ENCODE measurements at places on chromosomes 7 and 10.
A peak's percentile ranks its signal among the peaks of the same experiment; 100 is the strongest.

DNA sequence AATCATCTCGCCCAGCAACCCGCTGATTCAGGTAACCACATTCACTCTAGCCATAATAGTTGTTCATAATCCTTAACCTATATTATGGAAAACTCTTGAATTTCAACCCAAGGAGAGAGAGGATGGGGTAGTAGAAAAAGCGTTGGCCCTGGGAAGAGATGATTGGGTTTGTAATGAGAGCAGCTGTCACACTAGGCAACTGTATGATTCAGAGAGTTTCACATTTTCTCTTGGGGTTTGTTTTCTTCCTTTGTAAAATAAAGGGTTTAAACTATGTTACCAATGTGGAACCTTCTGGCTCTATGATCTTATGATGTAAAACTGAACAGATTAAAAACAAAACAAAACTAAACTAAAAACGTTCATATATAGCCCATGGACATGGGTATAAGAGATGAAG, 705.2 kb upstream of the IGFBP3 start:
- peak; percentile 41 for DNase-seq

DNA sequence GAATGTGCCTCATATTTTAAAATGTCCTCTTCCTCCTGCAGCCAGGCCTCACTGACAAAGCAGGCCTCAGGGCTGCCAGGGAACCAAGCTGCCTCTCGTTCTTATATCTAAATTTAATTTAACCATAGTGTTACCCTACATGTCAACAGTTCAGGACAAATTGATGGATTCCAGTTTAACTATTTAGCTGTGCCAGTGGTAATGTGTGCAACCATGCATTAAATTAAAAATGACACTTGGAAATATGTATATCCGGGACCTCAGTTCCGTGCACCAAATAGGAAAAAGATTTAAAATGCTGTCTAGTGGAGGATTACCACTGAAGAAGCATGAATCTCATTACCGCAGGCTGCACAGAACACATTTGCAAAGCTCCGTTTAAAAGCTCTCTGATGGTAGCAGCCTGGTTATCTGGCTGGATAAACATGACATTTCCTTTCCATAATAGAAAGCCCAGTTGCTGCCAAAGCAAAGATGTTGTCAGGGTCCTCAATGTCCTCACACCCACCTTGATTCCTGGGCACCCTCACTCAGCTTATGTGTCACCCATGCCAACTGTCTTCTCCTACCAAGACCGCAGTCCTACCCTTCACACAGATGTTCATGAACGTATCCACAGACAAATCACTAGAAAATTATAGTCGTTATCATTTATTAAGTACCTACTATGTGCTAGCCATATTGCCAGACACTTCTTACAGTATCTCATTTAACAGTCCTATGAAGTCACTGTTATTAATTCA, 73.3 kb upstream of the FRMD4A start:
- no peak for DNase-seq

DNA sequence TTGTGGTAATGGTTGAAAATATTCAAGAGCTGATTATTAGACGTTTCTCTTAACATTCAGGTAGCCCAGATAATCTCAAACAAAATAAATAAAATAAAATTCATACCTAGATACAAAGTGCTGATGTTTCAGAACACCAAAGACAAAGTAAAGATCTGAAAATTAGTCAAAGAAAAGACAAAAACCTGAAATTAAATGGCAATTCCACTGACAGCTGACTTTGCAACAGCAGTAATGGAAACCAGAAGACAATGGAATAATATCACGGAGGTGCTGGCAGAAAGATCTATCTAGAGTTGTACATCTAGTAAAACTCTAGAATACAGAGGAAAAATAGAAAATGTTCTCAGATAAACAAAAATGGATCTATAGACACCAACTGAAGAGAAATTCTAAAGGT, 58.0 kb upstream of the IKZF1 start:
- DNase-seq, result no peak

DNA sequence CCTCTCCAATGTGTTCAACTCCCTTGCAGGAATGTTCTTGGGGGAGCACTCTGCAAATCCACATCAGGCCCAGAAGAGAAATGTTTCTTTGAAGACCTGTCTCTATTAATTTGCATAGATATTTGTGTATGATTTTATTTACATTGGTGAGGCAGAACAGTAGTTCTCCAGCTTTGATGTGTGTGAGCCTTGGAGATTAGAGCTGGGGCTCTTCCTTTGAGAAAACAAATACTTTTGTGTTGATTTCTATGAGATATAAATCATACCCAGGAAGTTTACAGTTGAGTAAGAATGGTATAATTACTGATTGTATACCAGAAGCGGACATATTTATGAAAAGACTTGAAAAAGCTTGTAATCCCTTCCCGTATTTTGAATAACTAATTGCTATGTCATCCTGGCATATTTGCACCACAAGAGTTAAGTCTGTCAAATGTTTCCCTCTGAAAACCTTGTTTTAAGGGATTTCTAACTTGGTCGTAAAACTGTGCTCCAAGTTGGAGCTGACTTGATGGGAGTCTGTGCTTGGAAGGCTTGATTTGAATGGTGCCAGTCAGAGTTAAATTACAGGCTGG, 468.5 kb downstream of the LRMDA start:
- no peak for DNase-seq

DNA sequence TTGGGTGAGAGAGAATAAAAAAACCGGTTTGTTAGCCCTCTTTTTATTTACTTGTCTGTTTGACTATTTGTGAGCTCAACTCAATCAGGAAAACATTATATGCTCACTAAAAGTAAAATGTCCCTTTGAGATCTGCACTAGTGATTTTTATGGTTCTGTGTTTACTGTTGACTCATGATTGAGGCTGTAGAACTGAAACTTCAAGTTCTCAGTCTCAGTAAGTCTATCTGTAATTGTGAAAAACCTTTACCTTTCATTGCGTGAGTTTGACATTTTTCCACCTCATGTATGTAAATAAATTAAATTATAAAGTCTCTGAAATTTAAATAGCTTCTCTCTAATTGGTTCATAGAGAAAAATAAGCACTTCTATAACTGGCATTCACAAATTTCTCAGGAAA, 17.0 kb upstream of the CASD1 start:
- no peak for DNase-seq

GRCh38 chr10:6667679-6668270, 87.7 kb upstream of the PRKCQ start:
- peak; percentile 28 for DNase-seq

GRCh38 chr7:32539919-32540531, 44.7 kb downstream of the AVL9 start:
- DNase-seq, result peak; percentile 9

- no peak for DNase-seq
Observed at GRCh38 chr10:131400513-131400912, 89.0 kb upstream of the TCERG1L start.

- no peak for DNase-seq
Observed at GRCh38 chr7:157306846-157307838, 29.7 kb upstream of the DNAJB6 start.

DNA sequence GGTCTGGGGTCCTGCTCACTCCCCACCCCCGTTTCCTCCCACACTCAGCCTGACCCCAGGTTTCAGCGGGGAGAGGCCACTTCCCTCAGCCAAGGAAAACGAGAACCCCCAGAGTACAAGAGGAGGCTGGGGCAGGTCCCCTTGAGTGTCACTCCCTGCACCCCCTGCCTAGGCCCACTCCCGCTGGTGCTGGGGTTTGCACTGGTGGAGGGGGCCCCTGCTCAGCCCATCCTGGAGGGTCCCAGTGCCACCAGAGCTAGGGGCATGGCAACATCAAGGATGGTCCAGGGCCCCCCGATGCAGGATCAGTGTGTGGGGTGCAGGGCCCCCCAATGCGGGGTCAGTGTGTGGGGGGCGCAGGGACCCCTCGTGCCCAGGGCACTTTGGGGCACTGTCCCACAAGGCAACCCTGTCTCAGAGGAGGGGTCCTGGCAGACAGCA, 70.5 kb upstream of the KCTD7 start:
- DNase-seq, result no peak

GRCh38 chr10:10596256-10596655, 421.4 kb upstream of the CELF2 start:
- no peak for DNase-seq

DNA sequence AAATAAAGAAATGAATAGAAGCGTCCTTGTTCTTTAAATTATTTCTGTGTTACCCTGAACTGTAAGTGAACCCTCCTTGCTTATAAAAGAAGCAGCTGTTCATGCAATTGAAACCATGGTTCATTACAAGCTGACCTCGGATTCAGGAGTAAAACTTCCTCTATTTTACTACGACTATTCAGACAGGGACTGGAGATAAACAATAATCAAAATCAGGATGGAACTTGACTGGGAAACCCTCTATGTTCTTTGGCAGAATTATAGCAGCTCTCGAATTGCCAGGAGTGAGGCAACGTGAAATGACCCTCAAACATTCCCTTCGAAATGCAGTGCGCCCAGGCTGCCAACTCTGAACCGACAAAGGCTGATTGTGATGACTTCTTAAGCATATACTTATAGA, 172.1 kb downstream of the CYP26A1 start:
- DNase-seq, result no peak

GRCh38 chr10:1378473-1378872, 322.3 kb downstream of the WDR37 start:
- no peak for DNase-seq

DNA sequence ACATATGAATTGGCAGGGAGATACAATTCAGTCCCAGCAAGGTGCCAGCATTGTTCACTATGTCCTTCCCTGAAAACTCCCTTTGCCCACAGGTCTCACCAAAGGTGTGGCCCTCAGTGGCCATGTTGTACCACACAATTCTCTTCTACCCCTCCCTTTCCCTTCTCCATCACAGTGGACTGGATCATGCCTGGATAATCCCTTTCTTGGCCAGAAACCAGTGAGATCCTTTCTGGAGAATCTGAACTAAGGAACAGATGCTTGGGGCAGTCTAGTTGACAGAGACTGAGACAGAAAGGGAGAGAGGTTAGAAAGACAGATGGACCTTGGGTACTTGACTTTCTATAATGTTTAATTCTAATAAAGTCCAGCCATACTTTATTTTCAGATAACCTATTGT, 9.5 kb downstream of the NMT2 start:
- DNase-seq, result no peak

GRCh38 chr7:144087230-144087629, 1.2 kb downstream of the OR2A12 start:
- no peak for DNase-seq

DNA sequence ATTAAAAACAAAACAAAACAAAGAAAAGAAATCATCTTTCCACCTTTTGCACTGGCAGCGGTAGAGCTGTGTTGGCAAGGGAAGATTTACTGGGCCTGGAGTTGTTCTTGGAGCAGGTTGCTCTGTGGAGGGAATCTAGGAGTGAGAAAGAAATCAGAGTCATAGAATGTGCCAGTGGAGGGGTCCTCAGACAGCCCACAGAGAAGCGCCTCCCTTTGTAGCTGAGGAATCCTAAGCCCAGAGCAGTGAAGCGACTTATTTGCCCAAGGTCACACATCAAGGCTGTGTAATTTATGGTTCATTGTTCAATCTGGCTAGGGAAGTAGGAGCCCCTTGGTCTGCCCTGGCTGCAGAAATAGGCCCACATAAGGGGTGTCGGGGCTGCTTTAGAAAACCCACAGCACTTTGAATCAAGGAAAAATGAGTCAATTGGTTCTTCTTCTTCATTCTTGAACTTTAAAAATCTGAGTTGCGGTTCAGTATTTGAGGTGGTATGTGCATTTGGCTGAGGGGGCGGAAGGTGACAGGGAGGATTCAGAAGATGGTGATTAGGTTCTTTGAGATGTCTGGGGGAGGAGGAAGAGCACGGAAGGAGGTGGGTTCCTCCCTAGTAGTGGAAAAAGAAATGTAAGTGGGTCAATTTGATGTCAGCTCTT, 253.7 kb downstream of the PTEN start:
- DNase-seq, result peak; percentile 41

DNA sequence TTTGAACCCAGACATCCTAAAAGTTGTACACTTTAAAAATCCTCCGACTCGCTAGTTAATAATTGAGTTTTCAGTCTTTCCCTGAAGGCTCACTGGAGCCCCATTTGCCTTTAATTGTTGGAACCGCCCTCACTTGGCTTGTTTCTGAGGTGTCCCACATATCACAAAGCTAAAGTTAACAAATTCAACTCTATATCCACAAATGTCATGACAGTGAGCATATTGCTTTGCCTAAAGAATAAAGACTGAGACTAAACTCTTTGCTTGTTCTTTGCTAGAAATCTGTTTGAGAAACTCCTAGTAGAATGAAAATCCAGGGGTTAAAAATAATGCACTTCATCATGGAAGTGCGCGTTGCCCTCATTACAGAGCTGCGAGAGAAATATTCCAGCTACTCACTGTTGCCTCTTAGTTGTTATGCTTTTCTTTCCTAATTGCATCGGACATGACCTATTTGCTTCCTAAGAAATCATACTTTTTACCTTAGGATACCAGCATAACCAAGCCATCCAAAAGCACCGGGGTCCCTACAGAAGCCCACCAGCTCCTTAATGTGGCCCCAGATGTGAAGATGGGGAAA, 752 bp downstream of the THSD7A start:
- no peak for DNase-seq

DNA sequence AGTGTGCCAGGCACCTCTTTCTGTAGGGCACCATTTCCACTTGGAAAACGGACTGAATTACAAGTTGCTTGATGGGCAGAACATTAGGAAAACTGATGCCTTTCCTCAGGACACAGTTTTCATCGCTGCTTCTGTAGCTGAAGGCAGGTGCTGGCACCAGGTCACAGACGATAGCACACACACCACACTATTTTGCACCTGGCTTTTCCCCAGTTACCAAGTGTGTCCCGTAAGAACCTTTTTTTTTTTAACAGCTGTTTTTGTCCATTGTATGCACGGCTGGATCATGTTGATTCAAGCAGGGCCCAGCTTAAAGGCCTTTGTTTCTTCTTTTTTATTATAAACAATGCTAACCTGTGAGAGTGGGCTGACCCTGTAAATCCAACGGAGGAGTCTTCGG, 1.3 kb upstream of the GET4 start:
- no peak for DNase-seq

DNA sequence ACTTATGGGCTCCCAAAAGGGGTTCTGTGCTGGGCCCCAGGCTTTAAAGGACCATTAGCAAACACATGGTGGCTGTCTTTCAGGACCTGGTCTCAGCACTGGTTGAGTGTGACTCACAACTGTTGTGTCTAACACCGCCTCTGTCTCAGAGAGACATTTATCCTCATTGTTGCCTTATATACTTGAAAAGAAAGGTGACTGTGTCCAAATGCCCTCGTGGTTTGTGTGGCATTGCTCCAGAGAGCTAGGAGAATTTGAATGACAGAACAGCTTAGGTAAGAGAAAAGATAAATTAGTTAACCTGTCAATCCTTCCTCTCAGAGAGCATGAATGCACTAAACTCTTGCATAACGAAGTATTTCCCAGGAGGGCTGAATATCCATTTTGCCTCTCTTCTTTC, 14.5 kb upstream of the FAM13C start:
- no peak for DNase-seq

GRCh38 chr7:157335991-157336382, 817 bp upstream of the DNAJB6 start:
- no peak for DNase-seq

- no peak for DNase-seq
Observed at GRCh38 chr7:140446467-140446866, 32.8 kb downstream of the MKRN1 start.

GRCh38 chr7:68813551-68814080, 784.7 kb upstream of the AUTS2 start:
- DNase-seq, result no peak

All from EH (cell line).